Stimulated activated CD8-positive, alpha-beta memory T cell treated with anti-CD3 and anti-CD28 coated beads, Interleukin-4, amount 100 ng/mL, for 1 hour (primary cell): ENCODE measurements at places on chromosomes 4 and X.

- DNase-seq, result peak; percentile 1
Observed at GRCh38 chr4:148216866-148217814, 225.1 kb downstream of the NR3C2 start.

DNA sequence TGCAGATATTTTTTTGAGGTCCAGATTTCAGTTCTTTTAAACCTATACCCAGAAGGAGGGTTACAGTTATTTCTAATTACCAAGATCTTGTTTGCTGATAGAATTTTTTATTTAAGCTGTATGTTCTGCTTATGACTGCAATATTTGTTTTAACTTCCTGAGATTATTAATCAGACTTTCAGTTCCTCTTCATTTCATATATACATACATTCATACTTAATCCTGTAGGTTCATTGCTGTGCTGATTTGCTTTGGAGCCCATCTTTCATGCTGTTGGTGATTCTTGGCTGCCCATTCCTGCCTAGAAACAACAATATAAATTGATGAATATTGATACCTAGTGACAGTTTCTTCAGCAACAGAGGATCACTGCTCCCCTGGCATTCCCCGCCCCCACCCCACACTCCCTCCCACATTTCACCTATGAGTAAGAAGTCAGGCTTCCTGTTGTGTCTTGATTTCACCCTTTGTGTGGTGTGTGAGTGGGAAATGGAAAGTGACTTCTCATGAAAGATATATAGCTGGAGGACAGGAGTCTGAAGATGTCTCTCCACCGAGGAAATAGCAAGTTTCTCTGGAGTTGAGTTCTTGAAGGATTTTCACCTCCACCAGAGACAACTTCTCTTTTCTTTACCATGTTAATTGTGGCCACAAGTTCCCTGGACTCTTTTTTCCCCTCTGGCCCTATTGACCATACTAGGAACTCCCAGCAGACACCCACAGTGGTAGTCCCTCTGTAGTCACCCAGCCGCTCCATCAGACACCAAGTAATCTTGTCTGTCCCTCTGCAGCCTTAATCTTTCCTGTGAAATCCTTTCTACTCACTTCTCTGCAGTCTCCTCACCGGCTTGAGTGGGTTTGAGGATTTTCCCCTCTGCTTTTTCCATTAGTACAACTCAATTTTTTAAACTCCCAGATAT, 118.4 kb downstream of the ASB9 start:
- DNase-seq, result no peak

DNA sequence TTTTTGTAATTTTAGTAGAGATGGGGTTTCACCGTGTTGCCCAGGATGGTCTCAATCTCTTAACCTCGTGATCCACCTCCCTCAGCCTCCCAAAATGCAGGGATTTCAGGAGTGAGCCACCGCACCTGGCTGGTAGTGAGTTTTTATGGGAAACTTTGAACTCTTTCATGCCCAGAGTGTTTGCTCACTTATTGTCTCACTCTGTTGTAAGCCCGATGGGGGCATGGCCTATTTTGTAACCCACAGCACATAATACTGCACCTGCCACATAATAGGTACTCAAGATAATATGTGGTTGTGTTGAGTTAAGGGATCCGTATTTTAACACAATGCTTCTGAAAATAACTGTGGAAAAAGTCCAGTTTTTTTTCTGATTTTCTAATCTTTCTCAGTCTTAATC, 109.6 kb upstream of the GIMD1 start:
- no peak for DNase-seq

DNA sequence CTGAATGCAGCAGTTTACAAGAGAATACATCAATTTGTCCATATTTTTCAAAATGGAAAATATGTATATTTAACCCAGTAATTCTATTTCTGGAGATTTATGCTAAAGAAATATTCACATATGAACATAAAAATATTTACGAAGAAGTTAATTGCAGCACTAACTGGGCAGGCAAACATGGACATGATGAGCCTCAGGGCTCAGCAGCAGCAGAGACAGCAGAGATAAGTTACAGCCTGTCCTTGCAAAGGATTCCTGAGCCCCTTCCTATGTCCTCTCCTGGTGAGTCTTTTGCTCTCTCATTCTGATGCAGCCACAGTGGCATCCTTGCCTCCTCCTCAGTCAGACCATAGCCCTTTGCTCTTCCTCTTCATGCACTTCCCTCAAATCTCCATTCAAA, 680.6 kb upstream of the CPEB2 start:
- no peak for DNase-seq

GRCh38 chrX:68114573-68115129, 318.6 kb downstream of the OPHN1 start:
- no peak for DNase-seq

DNA sequence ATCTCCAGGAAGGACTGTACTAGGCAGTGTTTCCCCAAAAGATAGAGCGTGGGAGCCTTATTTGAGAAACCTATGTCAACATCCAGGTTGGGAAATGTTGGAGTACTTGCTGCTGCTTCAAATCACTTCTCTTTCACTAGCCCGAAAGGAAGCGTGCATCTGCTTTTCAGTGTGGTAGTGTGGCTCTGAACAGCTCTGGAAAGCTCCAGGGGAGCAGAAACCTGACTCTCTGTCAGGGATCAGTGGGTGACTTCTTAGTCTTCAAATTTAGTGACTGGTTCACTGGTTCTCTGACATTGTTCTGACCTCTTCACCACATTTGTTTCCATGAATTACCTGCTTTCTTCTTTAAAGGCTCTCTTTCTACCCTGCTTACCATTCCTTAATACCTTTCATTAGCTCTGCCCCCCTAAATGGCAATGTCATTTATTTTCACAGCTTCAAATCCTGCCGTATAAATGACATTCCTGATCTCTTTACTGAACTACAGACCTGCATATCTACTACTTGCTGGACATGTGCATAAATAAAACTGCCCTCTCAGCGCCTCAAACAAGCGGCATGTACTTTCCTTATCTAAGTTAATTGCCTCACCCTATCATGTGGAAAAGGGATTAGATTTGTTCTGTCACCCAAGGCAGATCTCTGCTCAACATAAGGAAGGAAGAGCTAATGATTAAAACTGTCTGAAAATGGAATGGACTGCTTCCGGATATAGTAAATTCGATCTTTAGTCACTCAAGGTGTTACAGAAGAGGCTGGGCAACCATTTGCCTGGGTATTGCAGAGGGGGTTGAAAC, 37.0 kb downstream of the DLG3 start:
- no peak for DNase-seq

GRCh38 chr4:48851651-48852050, 20.8 kb downstream of the OCIAD1 start:
- DNase-seq, result no peak

DNA sequence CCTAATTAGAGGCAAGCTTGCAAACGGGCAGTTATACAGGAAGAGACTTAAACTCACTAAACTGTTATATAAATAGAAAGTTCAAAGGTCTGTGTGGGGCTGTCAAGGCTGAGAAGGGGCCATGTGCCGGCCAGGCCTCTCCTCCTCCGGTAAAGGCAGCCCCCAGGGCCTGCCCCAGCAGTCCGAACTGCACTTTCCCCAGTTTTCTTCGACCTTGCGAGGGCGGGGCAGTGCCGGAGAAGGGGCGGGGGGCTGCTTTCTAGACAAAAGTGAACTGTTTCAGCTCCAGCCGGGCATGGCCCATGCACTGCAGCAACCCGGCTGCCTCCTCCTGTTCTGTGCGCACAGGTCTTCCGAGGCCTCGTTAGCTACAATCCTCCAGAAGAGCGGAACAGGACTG, 4.1 kb downstream of the AFF2 start:
- no peak for DNase-seq

DNA sequence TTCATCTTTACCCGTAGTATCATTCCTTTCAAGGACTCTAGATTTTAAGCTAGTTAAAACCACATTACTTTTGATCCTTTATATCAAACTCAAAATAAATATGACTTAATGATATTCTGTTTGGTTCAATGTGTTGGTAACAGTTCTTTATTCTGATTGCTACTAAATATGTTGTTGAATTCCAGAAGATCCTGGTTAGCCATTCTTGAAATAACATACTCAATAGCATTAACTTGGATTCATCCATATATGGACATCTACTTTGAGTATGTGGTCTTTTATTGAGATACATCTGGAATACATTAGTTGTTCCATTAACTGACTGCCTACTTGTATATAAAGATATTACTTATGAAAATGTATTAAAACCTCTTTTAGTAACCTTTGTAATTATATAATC, 27.5 kb upstream of the PCDH18 start:
- DNase-seq, result no peak

DNA sequence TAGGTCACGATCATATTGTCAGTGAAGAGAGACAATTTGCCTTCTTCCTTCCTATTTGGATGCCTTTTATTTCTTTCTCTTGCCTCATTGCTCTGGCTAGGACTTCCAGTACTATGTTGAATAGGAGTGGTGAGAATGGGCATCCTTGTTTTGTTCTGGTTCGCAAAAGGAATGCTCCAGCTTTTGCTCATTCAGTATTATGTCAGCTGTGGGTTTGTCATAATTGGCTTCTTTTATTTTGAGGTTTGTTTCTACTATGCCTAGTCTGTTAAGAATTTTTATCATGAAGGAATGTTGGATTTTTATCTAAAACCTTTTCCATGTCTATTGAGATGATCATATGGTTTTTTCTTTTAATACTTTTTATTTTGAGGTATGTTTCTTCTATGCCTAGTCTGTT, 152.3 kb upstream of the MAD2L1 start:
- DNase-seq, result no peak

DNA sequence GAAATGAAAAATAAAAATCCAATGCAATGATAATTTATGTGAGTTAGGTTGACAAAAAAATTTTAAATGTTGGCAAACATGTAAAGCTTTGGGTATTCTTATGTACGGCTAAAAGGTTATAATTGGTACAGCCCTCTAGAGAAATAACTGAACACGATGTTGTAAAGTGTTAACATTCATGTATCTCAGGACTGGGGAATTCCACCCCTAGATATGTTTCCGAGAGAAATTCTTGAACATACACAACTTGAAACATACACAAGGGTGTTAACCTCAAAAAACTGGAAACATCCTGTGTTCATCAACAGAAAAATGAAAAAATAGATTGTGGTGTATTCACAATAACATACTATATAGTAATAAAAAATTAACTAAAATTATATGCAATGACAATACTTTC, 91.8 kb downstream of the CHM start:
- no peak for DNase-seq

DNA sequence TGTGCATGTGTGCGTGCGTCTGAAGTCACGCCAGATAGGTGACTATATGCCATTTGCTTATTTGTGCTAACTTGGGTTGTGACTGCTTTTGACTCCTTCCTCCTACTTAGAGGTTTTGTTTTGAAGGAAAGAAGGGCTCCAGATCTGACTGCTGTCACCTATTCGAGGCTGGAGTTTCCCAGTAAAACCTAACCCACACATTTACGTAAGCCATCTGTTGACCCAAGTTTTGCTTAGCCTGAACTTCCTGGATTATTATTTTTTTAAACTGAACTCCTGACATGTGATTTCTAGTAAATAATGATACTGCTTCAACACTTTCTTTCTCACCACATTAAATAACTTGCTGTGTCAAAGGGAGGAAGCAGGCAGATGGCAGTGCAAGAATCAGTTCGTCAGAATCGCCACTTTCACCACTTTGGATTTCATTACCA, 41.5 kb downstream of the DTHD1 start:
- no peak for DNase-seq

- DNase-seq, result no peak
Observed at GRCh38 chr4:121096629-121097028, 24.3 kb upstream of the NDNF start.

- DNase-seq, result no peak
Observed at GRCh38 chrX:14939644-14940043, 66.4 kb downstream of the MOSPD2 start.

DNA sequence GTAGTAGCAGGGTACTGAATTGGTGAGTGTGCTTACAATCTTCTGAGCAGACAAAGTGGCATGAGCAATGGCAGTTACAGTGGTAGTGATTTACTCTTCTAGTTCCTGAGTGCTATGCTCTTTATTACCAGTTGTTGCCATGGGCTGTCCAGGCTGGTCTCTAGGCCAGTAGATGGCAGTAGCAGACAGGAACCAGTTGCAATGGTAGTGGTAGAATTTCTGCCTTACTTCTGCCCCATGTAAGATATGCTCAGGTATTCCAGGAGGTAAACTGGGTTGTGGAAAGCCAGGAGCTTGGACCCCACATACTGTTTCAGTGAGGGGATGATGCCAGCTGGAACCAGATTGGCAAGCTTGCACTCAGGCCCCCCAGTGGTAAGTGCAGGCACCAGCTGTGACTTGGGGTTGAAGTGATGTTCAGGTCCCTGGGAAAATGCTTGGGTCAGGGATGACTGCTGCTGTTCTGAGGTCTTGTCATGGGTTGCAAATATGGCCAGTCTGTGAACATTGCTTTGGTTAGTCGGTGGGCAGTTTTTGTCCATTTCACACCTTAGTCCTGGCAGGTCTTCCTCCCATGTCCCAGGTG, 63.0 kb upstream of the ZXDB start:
- no peak for DNase-seq

DNA sequence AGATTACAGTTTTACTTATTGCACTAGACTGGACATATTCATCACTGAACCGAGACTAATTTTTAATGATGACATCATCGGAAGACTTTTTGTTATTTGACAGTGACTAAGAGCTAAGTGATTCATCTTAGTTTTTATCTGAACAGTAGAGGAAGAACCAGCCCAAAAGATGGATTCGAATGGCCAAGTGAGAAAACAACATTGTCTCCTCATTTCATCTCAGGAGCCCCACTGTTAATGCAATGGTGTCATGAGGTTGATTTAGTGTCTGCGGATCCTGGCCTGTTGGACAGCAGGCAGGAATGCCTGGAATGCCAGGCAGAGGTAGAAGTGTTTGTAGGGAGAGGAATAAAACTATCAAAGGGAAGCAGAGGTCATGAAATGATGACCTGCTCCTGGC, 37.8 kb upstream of the HPF1 start:
- no peak for DNase-seq

DNA sequence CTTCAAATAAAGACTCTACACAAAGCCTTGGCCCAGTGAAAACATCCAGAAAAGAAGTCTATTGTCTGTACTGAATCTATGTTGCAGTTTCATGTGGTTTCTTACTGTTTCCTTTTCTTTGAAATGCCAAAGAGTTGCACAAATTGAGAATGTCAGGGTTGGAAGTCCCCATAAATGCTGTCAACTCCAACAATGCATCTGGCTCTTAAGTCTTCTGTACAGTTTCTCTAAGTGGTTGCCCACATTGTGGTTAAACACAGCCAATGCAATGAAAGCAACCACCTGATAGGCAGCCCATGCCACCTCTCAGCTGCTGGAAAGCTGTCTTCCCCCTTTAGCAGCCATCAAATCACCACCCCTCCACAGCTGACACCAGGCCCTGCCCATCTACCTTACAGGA, 67.2 kb upstream of the C1GALT1C1 start:
- DNase-seq, result no peak

DNA sequence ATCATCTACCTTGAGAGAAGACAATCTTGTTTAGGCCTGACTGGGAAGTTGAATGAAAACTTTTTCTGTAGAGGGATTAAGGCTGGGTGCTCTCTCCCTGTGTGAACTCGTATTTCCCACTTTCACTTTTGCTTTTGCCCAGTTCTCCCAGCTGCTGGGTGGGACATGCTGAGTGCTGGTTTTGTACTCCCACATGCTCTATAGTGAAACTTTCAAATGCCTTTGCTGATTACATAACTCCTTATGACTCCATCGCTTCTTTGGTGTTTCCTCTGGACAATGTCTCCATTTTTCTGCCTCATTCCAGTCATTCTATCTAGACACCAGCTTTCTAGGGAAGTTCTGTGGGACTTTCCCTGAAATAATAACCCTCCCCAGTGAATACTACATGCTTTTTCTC, 100.5 kb downstream of the CLNK start:
- DNase-seq, result no peak
